Stimulated activated naive B cell treated with anti-CD40 and anti-IgM and Interleukin-4, amounts not matched to agents 10 μg/mL and 1 μg/mL and 100 μg/mL, for 72 hours (primary cell): ENCODE measurements at places on chromosomes 7 and 10.

DNA sequence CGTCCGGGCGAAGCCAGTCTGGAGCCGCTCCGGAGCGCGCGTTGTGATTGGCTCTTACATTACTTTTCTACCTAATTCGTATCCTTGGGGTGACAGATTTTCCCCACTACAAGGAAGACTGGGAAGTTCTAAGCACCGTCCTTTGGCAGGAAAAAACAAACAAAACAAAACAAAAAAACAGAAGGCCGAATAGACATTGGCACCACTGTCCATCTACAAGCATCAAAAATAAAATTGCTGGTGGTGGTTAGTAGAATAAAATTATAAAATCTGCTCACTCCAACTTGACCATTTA, 651 bp upstream of the SKAP2 start:
- no peak for DNase-seq

DNA sequence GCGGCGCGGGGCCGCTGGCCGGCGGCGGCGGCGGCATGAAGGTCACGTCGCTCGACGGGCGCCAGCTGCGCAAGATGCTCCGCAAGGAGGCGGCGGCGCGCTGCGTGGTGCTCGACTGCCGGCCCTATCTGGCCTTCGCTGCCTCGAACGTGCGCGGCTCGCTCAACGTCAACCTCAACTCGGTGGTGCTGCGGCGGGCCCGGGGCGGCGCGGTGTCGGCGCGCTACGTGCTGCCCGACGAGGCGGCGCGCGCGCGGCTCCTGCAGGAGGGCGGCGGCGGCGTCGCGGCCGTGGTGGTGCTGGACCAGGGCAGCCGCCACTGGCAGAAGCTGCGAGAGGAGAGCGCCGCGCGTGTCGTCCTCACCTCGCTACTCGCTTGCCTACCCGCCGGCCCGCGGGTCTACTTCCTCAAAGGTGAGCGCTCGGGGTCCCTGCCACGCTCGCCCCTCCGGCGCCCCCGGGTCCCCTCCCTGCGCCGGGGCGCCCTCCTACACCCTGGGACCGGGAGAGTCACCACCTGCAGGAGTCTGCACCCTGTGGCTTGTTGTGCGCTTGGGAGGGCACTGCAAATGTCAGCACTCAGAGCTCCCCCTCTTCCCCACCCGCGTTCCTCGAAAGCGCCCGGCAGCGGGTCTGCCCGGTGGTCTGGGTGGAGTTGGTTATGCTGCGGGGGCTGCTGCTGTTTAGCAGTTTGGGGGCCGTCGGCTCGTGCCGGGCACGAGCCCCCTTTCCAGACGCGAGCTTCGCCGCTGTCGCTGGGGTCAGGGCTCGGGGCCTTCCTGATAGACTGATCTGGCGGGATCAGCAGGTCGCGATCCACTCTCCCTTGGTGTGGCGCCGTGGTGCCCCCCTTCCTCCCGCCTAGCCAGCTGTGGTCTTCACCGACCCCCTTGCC, 627 bp downstream of the DUSP5 start:
- peak; percentile 48 for DNase-seq

DNA sequence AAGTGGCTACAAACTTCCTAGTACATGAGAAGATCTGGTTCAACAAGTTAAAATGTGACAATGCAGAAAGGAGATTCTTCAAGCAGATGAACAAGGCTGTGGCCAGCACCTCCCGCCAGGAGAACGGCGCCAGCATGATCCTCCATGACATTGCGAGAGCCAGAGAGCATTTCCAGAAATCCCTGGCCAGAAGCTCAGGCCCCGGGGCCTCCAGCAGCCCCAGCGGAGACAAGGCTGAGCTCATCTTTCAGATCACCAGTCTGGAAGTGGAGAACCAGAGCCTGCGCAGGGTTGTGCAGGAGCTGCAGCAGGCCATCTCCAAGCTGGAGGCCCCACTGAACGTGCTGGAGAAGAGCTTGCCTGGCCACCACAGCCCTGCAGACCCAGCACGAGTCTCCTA, 40.1 kb upstream of the ZNF273 start:
- DNase-seq: no peak

GRCh38 chr7:100837099-100837836, 9.9 kb upstream of the EPHB4 start:
- peak; percentile 71 for DNase-seq

- no peak for DNase-seq
Observed at GRCh38 chr7:32869716-32870115, 21.8 kb downstream of the KBTBD2 start.

DNA sequence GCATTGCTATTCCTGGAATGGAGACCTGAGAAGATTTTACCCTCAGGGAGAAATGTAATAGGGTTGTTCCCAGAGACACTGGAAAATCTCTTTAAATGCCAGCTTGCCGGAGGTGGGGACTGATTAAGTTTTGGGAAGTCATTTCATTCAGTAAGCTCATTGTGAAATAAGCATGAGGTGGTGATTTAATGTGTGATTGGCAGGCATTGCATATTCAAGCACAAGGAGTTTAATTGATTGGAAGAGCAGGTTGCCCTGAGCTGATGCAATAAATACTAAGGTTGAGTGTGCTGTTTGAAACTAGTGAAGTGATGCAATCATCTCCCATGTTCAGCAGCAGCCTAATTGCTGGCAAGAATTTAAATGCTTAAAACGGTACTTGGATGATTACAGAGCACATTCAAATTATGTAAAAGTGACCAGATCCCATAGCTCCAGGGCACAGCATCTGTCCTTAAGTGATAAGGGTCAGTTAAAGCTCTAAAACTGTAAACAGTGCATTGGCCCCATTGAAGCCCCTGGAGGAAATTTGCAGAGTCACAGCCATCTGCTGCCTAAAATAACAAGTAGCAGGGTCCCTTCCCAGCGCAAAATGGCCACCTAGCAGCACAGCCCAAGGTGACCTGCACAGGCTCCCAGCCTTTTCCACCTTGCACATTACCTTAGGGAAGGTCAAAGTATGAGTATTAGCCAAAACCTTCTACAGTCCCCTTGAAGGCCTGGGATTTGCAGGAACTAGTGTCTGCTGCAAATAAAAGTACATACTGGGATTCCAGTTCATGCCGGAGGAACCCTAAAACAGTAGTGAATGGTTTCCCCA, 92.1 kb downstream of the CCDC71L start:
- no peak for DNase-seq

DNA sequence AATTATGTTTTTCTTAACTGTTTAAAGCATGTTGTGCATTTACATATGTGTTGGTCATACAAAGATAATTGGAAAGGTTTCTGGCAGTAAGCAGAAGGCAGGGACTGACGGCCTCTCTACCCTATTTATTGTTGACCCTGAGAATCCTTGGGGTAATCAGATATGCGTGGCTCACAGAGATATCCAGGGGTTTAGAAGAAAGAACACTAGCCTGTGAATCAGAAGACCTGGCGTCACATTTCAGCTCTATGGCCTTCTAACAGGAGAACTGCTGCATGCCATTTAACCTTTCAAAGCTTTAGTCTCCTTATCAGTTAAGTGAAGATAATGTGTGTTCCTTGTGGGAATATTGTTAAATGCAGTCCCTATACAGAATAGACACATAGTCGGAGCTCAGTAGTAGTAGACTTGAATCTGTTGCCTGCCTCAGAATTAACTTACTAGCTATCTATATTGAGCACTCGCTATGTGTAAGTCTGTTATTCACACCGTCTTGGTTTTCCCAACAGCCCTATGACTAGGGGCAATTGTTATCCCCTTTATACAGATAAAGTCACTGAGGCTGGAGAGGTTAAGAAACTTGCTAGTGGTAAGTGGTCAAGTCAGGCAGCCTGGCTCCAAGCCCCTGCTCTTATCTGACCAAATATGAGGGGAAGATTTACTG, 129.6 kb upstream of the ANKRD1 start:
- no peak for DNase-seq

DNA sequence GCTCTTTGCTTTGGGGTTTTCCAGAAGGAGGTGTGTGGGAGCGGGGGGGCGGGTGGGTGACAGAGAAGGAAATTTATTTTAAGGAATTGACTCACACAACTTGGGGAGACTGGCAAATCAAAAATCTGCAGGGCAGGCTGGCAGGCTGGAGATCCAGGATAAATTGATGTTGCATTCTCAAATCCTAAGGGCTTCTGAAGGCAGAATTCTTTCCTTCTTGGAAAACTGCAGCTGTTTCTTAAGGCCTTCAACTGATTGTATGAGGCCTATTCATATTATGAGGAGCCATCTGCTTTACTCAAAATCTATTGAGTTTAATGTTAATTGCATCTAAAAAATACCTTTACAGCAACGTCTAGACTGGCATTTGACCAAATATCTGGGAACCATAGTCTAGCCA, 1528.8 kb upstream of the LRRTM3 start:
- no peak for DNase-seq

- DNase-seq: no peak
Observed at GRCh38 chr10:28130267-28130666, 131.4 kb upstream of the ODAD2 start.

GRCh38 chr10:120794390-120794789, 56.8 kb upstream of the WDR11 start:
- DNase-seq: no peak

- no peak for DNase-seq
Observed at GRCh38 chr7:30971440-30971839, 7.7 kb downstream of the GHRHR start.

DNA sequence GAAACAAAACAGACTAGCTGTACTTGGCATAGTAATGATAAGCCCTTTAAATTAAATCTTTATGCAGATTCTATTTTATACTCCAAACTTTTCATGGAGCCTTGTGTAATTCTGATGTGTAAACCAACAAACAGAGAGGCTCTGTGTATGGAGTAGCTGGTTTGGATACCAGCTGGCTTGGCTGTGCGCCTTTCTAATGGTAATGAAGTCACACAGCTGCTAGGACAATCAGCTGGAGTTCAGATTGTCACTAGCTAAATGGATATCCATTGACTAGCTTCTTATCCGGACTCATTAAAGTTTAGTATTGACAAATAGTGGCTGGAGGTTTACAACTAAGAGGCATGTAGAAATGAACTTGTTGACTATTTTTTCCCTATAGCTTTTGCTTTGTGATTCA, 398.4 kb downstream of the DGKB start:
- DNase-seq: no peak

GRCh38 chr7:44215531-44215930, 14.8 kb downstream of the YKT6 start:
- DNase-seq: no peak

DNA sequence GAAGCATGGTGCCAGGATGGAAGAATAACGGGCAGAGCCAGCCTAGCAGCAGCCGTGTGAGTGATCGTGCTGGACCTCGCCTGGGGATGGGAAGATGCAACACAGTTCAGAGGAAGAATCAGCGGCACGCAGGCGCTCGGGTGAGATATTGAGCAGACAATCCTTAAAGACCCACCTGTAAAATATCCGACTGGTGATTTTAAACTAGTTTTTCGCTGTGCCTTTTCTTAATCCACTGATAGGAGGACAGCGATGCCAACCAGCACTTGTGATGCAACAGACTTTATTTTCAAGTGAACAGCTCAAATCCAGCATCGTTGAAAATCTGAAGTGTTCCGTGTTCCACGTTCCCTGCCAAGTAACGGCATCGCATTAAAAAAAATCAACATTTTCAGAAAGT, 214.7 kb downstream of the TEX36 start:
- no peak for DNase-seq

- DNase-seq: no peak
Observed at GRCh38 chr7:75055830-75056772, 17.5 kb downstream of the RCC1L start.
